ENCODE measurements at places on chromosomes 5 and 9.

DNA sequence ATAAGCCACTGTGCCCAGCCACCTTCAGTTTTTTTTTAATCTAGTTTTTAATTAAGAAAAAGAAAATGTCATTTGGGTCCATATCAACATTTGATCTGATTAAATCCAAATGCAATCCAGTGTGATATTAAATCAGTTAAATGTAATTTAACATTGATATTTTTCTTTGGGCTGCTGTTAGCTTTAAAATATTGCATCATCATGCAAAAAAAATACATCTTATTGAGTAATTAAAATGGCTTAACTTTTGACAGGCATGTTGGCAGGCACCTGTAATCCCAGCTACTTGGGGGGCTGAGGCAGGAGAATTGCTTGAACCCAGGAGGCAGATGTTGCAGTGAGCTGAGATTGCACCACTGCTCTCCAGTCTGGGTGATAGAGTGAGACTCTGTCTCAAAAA, 22.7 kb upstream of the LRRC70 start:
- DNase-seq: no peak

GRCh38 chr9:12657998-12658397, 35.2 kb upstream of the TYRP1 start:
- DNase-seq: no peak

DNA sequence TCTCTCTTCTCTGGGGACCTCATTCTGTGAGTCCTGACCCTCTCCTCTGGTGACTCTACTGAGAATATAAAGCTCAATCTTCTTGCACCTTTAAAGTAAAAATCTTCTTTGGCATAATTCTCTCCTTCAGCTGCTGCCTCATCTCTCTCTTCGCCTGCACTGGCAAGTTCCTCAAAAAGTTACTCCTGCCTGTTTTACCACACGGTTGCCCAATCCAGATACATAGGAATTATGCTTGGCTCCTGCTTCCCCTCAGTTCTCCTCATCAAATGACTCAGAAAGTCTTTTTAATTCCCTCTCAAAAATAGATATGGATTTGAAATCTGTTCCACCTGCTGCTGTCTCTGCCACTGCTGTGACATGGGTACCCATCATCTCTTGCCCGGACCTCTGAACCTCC, 14.4 kb upstream of the HRCT1 start:
- no peak for DNase-seq

GRCh38 chr9:87167161-87167560, 219.9 kb upstream of the GAS1 start:
- no peak for DNase-seq

GRCh38 chr5:163822548-163822947, 317.1 kb downstream of the MAT2B start:
- DNase-seq: no peak

- DNase-seq: no peak
Measured at GRCh38 chr5:139150367-139150999, 47.7 kb downstream of the SIL1 start.

- no peak for DNase-seq
Measured at GRCh38 chr5:31574772-31575171, 42.7 kb downstream of the C5orf22 start.

- DNase-seq: peak; percentile 51
Measured at GRCh38 chr9:126228781-126229444, 97.7 kb upstream of the MVB12B start.

- no peak for DNase-seq
Measured at GRCh38 chr5:73444499-73445438, 3.8 kb downstream of the FOXD1 start.

GRCh38 chr5:129687941-129688340, 60.0 kb upstream of the MINAR2 start:
- no peak for DNase-seq

DNA sequence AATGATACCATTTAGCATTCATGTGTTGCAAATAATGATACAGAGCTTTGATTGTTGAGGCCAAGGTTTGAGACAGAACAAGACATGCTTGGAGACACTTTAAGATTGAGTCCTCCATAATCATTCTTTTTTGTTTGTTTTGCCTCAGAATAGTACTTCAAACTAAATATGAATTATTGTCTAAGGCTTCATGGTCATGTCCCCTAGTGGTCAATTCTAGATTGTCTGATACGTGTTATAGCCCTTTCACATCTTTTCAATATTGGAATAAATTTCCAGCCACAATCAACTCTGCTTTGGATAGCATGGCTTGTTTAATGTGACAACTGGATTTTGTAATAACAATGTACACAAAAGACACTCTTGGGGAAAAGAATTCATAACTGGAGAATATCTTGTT, 64.2 kb downstream of the PRLR start:
- DNase-seq: no peak

GRCh38 chr9:4828761-4829160, 36.0 kb downstream of the RCL1 start:
- DNase-seq: no peak

- DNase-seq: no peak
Measured at GRCh38 chr5:148653836-148654781, at the start of gene HTR4. Gene HTR4, minus strand, starts transcription at chr5:148654527. Its CDS starts 17,513 bp downstream, at chr5:148637014.

- no peak for DNase-seq
Measured at GRCh38 chr5:165894916-165895315, 2389.5 kb downstream of the MAT2B start.

GRCh38 chr9:121574774-121575519, 75.3 kb upstream of the GGTA1 start:
- no peak for DNase-seq

GRCh38 chr5:150057052-150057451, 29.3 kb downstream of the CSF1R start:
- no peak for DNase-seq

GRCh38 chr5:14156650-14157492, 13.7 kb downstream of the TRIO start:
- DNase-seq: no peak
